ENCODE measurements at places on chromosomes 1 and 21.

GRCh38 chr1:108953452-108953851 is 9.8 kb downstream of the CLCC1 start:
- DNase-seq, result no peak

DNA sequence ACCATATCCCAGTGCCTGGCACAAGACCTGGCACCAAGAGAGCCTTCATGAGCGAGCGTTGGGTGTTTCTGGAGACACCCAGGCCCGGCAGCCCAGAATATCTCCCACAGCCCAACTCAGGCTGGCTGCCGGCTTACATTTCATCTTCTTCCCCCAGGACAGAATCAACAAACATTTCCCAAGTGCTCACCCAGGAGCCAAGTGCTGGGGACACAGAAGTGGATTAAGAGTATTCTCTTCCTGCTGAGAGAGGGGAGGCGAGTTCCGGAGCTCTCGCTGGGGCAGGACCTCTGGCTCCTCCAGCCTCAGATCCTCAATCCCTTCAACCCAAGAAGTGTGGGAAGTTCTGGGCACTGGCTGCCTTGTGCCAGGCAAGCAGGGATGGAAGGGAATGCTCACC is 23.6 kb downstream of the IFFO2 start:
- no peak for DNase-seq

- no peak for DNase-seq
Measured at GRCh38 chr1:54002544-54003248, 15.3 kb downstream of the LDLRAD1 start.

DNA sequence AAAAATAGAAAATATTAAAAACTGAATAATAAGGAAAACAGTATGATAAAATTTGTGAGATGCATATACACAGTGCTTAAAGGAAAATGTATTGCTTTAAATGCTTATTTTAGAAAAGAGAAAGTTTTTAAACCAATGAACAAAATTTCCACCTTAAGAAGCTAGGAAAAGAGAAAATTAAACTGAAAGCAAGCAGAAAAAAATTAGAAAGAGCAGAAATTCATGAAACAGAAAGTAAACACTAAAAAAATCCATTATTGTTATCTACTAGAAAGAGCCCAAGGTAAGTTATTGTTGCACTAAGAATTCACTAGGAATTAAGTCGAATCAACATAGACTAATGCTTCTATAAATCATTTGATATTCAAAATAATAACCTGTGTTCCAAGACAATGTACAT is 67.7 kb downstream of the PIK3R3 start:
- DNase-seq, result no peak

DNA sequence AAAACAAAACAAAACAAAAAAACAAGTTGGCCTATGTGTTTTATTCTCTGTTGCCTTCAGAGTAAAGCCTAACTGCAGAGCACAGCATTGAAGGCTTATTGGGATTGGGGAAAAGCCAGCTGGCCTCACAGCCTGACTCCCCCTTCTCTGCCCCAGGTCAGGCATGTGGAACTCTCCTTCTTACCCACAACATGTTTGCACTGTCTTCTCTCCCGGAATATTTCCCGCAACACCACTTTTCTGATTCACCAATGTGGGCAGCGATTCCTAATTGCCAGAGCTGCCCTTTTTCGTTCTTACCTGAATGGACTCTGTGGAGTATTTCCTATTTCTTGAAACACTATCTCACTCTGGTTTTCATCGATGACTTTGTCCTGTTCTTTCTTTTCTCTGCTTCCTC is 2.8 kb upstream of the TARBP1 start:
- no peak for DNase-seq

GRCh38 chr1:64826991-64827390 is 82.1 kb downstream of the RAVER2 start:
- DNase-seq, result no peak

DNA sequence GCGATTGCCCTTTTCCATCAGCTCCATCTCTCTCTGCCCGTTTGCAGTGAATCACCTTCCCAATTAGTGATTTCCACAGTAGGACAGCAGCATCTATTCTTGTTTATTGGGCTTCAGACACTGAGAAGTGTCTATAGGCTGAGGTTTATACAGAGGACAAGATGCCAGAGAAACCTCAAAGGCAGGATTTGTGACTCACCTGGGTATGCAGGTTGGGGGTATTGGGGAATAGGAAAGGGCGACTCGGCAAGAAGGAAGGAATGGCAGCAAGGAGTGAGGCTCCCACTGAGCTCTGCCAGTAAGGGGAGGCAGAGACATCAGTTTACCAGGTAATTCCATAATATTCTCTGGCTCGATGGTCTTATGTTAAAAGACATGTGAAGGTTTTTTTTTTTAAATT is 25.3 kb upstream of the ABCA4 start:
- DNase-seq, result no peak

GRCh38 chr21:24590261-24590660 is 1017.0 kb downstream of the MRPL39 start:
- DNase-seq, result no peak

GRCh38 chr21:34706337-34706736 is 37.5 kb downstream of the CLIC6 start:
- no peak for DNase-seq

DNA sequence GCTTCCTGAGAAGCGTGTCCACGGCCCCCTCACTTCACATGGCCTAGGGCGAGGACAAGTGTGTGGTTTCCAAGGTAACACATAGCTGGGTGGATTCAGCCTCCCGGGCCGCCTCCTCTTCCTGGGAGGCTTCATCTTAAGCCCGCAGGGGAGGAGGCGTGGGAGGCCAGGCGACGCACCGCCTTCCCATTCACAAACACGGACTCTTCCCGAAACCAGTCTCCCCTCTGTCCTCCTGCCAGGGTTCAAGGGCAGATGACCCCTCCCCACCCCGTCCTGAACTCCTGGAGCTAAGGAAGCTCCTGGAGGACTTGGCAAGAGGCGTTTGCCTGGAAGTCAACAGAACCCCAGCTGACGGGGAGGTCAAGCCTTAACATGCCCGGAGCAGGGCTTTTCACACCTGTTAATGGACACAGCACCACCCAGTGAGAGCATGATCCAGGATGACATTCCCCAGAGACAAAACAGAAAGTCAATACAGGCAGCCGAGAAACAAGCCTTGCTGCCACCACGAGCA is 56.7 kb downstream of the KCNN3 start:
- DNase-seq, result peak; percentile 11

DNA sequence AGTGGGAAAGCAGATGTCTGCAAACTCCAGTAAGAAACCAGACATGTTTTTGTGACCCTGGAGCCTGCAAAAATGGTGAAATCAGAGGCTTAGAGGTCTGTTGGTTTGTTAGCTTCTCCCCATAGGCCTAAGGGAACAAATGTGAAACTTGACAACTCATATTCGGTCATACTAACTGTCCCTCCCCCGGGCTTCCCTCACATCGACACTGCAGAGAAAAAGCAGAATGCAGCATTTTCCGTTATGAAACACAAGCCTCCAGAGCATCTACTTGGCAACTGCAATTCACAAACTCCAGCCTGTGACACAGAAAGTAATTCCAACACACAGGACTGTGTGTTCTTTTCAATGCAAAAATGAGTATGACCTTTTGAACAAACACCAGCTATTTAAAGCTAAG is 3.7 kb downstream of the KCNA2 start:
- DNase-seq, result no peak

DNA sequence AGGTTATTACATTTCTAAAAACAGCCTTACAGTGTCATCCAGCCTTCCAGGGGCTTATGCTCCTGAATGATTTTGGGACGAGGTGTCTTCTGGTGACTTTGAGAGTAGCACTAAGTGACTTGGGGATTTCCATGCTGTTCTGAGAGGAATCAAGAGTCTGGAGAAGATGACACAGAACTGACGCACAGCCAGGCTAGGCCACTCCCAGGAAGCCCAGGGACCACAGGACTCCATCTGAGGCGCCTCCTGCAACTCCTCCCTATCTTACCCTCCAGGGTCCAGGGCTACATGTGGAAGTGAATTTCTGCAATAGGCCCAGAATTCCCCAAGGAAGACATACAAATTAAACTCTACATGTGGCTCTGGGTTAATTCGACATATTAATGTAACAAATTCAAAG is 92.5 kb downstream of the SLC25A24 start:
- no peak for DNase-seq

All from NCI-H1436 treated with DMSO at 0.1 percent for 48 hours (cell line).